ENCODE measurements at places on chromosomes 6 and 20. TPM values are rescaled to one million over a fixed set of nuclear protein-coding genes. Genes with fewer than 3 reads are reported as not detected.

DNA sequence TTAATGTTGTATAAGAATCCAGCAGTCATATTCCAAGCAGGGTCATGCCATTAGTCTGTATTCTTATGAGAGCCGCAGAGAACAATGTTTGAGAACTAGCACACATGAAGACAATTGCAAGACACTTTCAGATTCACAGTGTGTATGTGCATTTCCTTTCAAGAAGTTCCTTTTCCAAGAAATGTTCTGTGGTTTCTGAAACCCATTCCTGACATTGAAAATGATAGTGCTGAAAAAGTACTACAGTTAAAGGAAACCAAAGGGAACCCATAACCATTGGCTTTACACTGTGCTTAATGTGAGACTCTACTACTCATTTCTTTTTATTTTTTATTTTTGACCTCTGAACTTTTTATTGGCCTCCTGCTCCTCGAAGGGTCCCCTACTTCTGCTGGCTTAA is 4.2 kb upstream of the CALHM6 start:
- DNase-seq, result no peak
- no peak overlapping the region for H3K27ac ChIP-seq
- no peaks in the 10 kb centered on the region for H3K27me3 ChIP-seq
- H3K36me3 ChIP-seq, result no peaks in the 10 kb centered on the region
- peaks cover 3% of the 10 kb centered on the region for H3K4me1 ChIP-seq
- H3K4me3 ChIP-seq, result no peak overlapping the region

- no peak for DNase-seq
- no peak overlapping the region for H3K27ac ChIP-seq
- no peaks in the 10 kb centered on the region for H3K27me3 ChIP-seq
- H3K36me3 ChIP-seq, result no peaks in the 10 kb centered on the region
- H3K4me1 ChIP-seq, result no peaks in the 10 kb centered on the region
These were observed 37.4 kb downstream of the PRR18 start for GRCh38 chr6:166270706-166271375.

DNA sequence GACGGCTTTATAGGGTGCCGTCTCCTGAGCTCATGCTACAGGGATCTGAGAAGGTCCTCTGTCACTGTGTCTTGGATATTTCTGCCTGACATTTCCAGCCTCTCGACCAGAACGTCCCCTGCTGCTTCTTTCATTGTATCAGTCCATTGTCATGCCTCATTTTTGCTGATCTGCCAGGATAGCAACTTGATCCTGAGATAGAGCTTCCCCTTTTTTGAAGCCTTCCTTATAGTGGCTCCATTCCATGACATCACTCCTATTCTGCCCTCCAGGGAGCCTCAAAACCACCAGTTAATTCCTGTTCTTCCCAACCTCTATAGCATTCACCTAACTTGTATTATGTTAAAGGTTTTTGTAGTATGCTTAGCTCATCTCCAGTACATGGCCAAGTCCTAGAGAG is 431.8 kb upstream of the NOX3 start:
- no peak overlapping the region for H3K27ac ChIP-seq
- DNase-seq, result no peak
- H3K36me3 ChIP-seq, result no peaks in the 10 kb centered on the region
- H3K4me1 ChIP-seq, result no peaks in the 10 kb centered on the region
- H3K4me3 ChIP-seq, result no peak overlapping the region

DNA sequence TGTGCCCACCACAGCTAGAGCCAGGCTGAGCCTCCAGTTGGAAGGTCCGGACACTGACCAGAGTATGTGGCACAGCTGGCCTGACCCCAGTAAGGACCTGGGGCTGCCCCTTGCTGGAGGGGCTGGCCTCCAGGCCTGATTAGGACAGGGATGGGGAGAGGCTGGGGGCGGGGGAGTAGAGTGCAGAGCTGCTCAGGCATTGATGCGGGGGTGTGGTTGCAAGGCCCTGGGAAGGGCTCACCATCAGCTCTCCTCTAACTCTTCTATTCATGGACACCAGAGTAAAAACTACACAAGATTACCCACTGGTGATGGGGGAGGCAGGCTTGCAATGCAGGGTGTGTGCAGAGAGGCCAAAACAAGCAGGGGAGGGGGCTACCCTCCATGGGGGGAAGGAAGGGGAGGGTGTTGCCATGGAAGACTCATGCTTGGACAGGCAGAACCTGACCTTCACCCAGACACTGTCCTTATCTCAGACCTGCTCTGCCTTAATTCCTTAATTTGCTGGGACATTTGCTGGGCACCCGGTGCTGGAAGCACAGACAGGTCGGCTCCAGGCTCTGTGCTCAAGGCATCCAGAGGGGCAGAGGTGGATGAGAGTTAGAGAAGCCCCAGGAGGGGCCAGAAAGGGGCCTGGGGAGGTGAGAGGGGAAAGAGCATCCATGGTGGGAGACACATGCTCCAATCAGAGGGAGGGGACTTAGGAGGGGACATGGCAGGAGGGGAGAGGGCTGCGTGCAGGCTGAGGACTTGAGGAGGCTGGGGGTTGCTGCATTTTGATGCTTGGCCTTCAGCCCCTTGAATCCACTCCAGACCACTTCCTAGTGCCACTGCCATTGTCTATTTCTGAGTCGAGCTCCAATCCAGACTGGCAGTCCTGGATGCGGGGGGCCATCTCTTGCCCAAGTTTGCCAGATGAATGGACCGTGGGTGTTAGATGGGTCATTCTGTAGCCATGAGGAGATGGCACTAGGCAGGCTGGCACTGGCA is 7.6 kb upstream of the EMILIN3 start:
- no peaks in the 10 kb centered on the region for H3K27me3 ChIP-seq
- no peak overlapping the region for H3K27ac ChIP-seq
- H3K36me3 ChIP-seq, result no peaks in the 10 kb centered on the region

The HRH3 gene
- not detected for total RNA-seq

The NELFE gene
- 65.3 TPM for total RNA-seq

GRCh38 chr6:71408787-71409723 is 120.4 kb downstream of the OGFRL1 start:
- DNase-seq, result no peak
- H3K27me3 ChIP-seq, result no peaks in the 10 kb centered on the region
- H3K4me3 ChIP-seq, result no peak overlapping the region
- H3K27ac ChIP-seq, result no peak overlapping the region

GRCh38 chr6:4299476-4299875 is 164.1 kb upstream of the ECI2 start:
- no peak for DNase-seq
- H3K27ac ChIP-seq, result no peak overlapping the region
- no peak overlapping the region for H3K4me3 ChIP-seq
